Ureter (tissue), 1 donor: ENCODE measurements at places on chromosomes 3 and 15.

GRCh38 chr3:16470590-16470989 is 42.9 kb downstream of the RFTN1 start:
- no peak for DNase-seq

- no peak for DNase-seq
These were observed 316.2 kb downstream of the PTPRG start for GRCh38 chr3:61877359-61878138.

DNA sequence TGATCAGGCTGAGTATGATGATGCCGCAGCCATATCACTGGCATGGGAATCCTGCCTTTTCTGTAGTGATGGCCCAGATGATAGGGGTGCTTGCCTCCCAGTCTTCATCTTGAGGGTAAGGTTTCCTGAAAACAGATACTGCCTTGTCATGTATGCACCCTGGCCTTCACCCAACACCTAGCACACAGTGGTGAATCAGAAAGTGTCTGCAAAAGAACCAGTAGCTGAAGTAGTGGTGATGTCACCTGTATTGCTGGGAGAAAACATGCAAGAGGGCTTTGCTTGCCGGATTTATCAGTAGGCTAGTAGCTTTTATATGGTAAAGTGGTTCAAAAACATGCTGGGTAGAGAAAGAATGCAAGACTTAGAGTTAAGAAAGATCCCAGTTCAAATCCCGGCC is 419.8 kb upstream of the WNT5A start:
- DNase-seq: no peak

DNA sequence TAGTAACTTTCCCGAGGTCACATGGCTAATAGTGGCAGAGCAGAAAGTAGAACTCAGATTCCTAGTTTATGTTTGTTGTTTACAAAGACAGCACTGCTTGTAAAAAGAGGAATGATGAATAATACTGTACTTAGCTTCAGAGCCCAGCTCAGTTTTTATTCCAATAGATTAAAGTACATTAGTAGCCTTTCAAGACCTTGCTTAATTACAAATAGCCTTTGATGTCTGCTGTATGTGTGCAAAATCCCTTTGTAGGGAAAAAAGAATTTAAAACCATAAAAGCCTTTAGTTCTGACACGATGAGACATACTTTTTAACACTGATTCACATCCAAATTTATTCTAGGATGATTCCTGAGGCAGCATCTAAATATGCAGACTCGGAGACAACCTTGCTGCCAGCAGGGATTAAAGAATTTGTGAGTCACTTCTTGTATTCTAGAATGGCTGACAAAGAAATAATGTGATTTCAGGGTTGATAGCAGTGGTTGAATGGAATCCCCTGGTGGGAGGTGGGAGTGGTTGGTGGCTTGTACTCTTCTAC is 324.2 kb upstream of the TGFBR2 start:
- DNase-seq: no peak
